Progenitor cell of endocrine pancreas (in vitro differentiated cells): ENCODE measurements at places on chromosomes 6 and 20.
A peak's percentile ranks its signal among the peaks of the same experiment; 100 is the strongest.

GRCh38 chr6:46312654-46313053 is 141.9 kb upstream of the ENPP5 start:
- no peaks in the 10 kb centered on the region for H3K27me3 ChIP-seq
- H3K27ac ChIP-seq, result no peak overlapping the region
- H3K4me1 ChIP-seq, result no peaks in the 10 kb centered on the region
- DNase-seq, result no peak

DNA sequence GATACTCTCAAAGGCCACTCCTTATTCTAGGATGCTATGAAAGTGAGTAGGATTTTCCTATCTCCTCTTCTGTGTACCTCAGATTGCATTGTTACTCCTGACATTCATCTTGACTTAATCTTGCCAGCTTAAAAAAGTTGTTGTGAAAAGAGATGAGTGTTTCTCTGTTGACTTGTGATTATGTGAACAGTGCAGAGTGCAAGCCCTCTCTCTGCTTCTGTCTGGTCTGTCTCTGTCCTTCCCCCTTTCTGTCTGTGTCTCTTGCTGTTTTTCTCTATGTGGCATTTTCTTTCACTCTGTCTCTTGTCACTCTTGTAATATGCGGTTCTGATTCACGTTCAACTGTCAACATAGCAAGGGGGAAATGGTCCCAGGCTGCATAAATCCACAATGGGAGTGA is 306.6 kb downstream of the FARS2 start:
- H3K27ac ChIP-seq, result no peak overlapping the region
- peaks cover 7% of the 10 kb centered on the region for H3K4me1 ChIP-seq
- H3K4me3 ChIP-seq, result no peak overlapping the region
- no peak for DNase-seq

DNA sequence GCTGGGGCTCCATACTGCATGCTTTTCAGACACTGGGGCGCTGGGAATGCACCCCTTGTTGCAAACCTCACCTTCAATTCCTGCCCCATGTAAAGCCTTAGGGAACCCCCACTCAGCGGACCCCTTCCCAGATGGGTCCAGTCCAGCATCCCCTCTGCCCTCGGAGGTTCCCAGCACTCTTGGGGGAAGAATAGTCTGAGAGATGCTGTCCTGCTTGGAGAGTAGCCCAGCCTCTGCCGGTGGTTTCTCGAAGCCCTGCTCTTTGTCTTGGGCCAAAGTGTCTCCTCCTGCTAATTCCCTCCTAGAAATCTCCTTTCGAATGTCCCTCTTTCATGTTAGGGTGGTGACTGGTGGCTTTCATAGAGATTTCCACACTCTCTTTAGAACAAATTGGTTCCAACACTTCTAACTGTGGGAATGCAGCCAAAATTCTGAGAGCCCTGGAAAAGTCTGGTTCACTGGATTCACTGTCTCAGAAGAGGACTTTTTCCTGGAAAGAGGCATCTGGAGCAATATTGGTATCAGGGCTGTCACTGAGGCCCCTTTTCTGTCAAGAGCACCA is 24.9 kb upstream of the SULF2 start:
- DNase-seq, result no peak
- H3K4me3 ChIP-seq, result no peak overlapping the region
- no peak overlapping the region for H3K27ac ChIP-seq
- no peaks in the 10 kb centered on the region for H3K4me1 ChIP-seq
- peaks cover 42% of the 10 kb centered on the region for H3K27me3 ChIP-seq

DNA sequence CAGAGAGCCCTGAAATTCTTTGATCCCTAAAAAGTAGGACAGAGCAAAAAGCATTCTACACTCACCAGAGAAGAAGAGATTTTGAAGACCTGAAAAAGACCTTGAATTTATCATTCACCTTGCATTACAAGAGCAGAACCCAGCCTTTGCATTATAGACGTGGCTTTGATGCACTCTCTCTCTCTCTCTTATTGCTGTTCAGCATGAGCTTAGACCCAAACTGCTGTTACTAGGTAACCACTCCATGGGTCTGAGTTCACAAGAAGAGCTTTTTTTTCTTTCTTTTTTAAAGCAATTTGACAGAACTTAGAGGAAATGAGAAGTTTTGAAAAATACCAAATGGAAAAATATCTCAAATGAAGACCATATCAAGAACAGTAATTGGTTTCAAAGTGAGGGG is 44.4 kb downstream of the COL9A1 start:
- DNase-seq, result no peak
- H3K4me3 ChIP-seq, result no peak overlapping the region
- no peaks in the 10 kb centered on the region for H3K27me3 ChIP-seq
- no peaks in the 10 kb centered on the region for H3K4me1 ChIP-seq

GRCh38 chr6:19896693-19897010 is 59.5 kb downstream of the ID4 start:
- H3K4me3 ChIP-seq, result no peak overlapping the region
- H3K27ac ChIP-seq, result no peak overlapping the region
- no peaks in the 10 kb centered on the region for H3K27me3 ChIP-seq
- H3K36me3 ChIP-seq, result no peaks in the 10 kb centered on the region
- no peak for DNase-seq
- H3K4me1 ChIP-seq, result no peaks in the 10 kb centered on the region

DNA sequence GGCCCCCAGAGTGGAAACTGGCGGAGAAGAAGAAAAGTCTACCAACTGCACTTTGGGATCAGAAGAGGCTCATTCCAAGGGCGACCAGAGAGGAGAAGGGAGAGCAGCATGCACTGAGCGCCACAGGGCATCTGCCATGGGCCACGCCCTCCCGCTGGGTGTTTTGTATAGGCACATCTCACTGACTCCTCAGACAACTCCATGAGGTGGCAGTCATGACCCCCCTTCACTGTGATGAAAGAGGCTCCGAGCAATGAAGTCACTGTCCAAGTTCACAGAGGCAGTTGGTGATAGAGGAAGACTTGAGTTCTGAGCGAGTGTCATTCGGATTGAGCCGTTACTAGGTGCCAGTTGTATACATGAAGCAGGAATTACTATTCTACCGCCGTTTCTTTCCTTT is 15.4 kb downstream of the BPIFB1 start:
- DNase-seq, result no peak
- no peak overlapping the region for H3K4me3 ChIP-seq
- H3K36me3 ChIP-seq, result no peaks in the 10 kb centered on the region
- no peaks in the 10 kb centered on the region for H3K4me1 ChIP-seq
- peaks cover 53% of the 10 kb centered on the region for H3K27me3 ChIP-seq

- H3K27me3 ChIP-seq, result peaks cover 66% of the 10 kb centered on the region
- no peak for DNase-seq
These were observed 20.8 kb downstream of the SLC12A5 start for GRCh38 chr20:46049815-46050214.

- no peak overlapping the region for H3K4me3 ChIP-seq
- peaks cover 9% of the 10 kb centered on the region for H3K36me3 ChIP-seq
- H3K27ac ChIP-seq, result peak overlapping the region; percentile 18
- H3K27me3 ChIP-seq, result no peaks in the 10 kb centered on the region
These were observed 4.9 kb downstream of the PLCG1 start for GRCh38 chr20:41142245-41142644.

GRCh38 chr6:28719275-28719940 is 193.7 kb downstream of the GPX5 start:
- H3K27me3 ChIP-seq, result peaks cover 67% of the 10 kb centered on the region
- H3K4me3 ChIP-seq, result no peak overlapping the region
- H3K27ac ChIP-seq, result no peak overlapping the region
- DNase-seq, result no peak
- H3K4me1 ChIP-seq, result no peaks in the 10 kb centered on the region

DNA sequence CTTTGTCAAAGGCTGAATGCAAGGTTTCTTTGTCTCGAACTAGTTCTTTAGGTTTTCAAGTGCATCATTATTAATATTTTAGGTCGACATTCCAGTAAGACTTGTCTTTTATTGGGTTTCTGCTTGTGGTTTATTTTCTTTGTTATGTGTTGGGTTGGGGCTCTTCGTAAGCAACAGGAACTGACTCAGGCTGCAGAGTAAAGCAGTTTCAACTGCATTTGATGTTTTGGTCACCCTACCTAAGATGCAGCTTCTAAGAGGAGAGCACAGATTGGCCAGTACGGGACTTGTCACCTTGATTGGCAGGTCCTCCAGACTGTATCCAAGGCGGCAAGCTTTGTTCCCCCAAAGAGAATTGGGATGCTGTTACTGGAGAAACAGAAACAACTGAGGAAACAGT is 149.5 kb upstream of the SULF2 start:
- H3K4me3 ChIP-seq, result no peak overlapping the region
- no peaks in the 10 kb centered on the region for H3K4me1 ChIP-seq
- H3K36me3 ChIP-seq, result no peaks in the 10 kb centered on the region
- DNase-seq, result no peak
- no peak overlapping the region for H3K27ac ChIP-seq

DNA sequence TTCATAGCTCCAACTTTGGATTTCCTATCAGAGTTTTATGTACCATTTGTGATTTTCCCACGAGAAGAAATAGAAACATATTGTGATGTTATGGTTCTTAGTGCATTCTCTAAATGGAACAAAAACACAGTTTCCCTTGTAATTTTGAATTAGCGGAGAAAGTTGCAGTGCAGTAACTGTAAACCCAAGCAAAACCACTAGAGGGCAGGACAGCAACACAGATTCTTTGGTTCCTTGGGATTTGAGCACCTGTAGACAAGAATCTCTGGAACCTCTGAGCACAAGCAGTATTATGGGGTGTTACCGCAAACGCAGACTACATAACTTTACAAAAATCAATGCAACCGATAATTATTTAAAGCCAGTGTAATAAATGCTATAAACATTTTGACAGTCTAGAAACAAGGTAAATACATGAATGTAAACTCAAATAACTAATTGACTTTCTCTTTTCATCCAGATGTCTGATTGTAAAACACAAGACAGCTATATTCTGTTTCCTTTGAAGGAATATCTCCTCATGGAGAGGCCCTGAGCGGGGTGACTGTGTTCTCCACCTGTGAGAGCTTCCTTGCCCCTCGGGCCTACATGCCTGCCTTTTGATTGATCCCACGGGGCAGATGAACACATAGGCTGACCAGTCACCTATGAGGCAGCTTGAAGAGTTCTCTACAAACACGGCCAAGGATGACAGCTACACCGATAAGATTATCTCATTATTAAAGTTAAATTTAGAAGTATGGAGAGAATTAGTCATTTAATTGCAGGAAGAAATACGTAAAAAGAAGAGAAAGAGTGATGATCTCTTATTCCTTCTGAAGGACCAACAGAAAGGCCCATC is 67.5 kb upstream of the COL21A1 start:
- H3K4me3 ChIP-seq, result no peak overlapping the region
- H3K36me3 ChIP-seq, result no peaks in the 10 kb centered on the region
- H3K27ac ChIP-seq, result no peak overlapping the region
- no peak for DNase-seq
- peaks cover 3% of the 10 kb centered on the region for H3K4me1 ChIP-seq
- H3K27me3 ChIP-seq, result peaks cover 7% of the 10 kb centered on the region

- no peaks in the 10 kb centered on the region for H3K36me3 ChIP-seq
- peaks cover 7% of the 10 kb centered on the region for H3K4me1 ChIP-seq
- DNase-seq, result peak; percentile 56
- no peaks in the 10 kb centered on the region for H3K27me3 ChIP-seq
- peak overlapping the region; percentile 9 for H3K27ac ChIP-seq
- H3K4me3 ChIP-seq, result no peak overlapping the region
These were observed 65.4 kb upstream of the RIN2 start for GRCh38 chr20:19692685-19693119.

GRCh38 chr20:34624629-34625028 is 52.3 kb downstream of the PIGU start:
- H3K36me3 ChIP-seq, result peaks cover 19% of the 10 kb centered on the region
- no peaks in the 10 kb centered on the region for H3K27me3 ChIP-seq
- H3K4me3 ChIP-seq, result no peak overlapping the region
- DNase-seq, result no peak
- peaks cover 4% of the 10 kb centered on the region for H3K4me1 ChIP-seq

GRCh38 chr20:35000311-35000921 is 44.7 kb downstream of the MYH7B start:
- no peak overlapping the region for H3K4me3 ChIP-seq
- H3K27me3 ChIP-seq, result no peaks in the 10 kb centered on the region
- H3K4me1 ChIP-seq, result no peaks in the 10 kb centered on the region
- H3K27ac ChIP-seq, result no peak overlapping the region

DNA sequence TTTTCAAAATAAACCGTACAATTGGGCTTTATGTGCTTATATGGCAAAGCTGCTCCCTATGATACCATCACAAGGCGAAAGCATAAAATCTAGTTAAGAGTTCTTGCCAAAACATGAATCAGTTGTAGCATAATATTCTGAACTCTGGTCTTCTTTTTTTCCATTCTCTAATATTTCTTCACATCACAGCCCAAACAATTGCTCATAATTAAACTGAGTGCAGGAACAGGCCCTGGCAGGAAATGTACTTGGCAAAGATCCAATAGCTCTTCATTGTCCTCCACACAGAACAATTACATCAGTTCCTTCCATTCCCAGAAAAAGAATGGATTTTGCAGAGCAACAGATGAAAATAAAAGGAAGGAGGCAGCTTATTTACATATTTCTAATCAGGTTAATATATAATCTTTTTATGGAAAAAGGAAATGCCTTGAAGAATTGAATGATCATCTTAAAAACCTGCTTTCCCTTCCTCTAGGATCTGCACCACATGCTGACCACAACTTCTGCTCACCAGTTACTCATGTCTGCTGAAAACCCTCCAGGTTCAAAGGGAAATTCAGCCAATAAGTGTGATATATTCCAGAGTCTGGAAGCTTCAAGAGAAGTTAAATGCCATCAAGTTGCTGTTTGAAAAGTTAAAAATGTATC is 123.3 kb upstream of the COL21A1 start:
- no peak overlapping the region for H3K27ac ChIP-seq
- DNase-seq, result no peak
- peaks cover 31% of the 10 kb centered on the region for H3K4me1 ChIP-seq

DNA sequence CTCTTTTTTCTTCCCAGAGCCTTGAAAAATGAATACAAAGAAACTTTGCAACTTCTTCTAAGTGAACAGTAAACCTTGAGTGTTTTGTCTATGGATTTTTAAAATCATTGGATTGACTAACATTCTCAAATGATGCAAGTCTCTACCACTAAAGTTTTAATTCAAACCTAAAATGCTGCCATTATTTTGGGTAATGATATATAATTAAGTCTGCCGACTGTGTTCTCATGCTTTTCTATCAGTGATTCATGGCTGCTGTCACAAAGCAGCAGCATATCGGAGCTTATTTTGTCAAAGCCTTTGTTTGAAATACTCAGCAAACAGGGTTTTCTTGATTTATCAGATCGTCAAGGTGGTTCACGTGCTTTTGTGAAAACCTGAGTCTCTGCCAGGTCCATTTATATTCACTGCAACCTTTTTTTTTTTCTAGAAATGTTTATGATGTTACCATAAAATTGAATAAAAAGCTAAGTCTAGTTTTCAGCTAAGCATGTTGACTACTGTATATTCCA is 96.3 kb downstream of the GJA1 start:
- no peaks in the 10 kb centered on the region for H3K36me3 ChIP-seq
- H3K4me3 ChIP-seq, result no peak overlapping the region
- no peaks in the 10 kb centered on the region for H3K27me3 ChIP-seq
- DNase-seq, result no peak
- H3K4me1 ChIP-seq, result peaks cover 20% of the 10 kb centered on the region

GRCh38 chr6:128047989-128048388 is 147.1 kb upstream of the THEMIS start:
- H3K27me3 ChIP-seq, result no peaks in the 10 kb centered on the region
- no peak overlapping the region for H3K27ac ChIP-seq
- no peak for DNase-seq
- peaks cover 12% of the 10 kb centered on the region for H3K36me3 ChIP-seq

GRCh38 chr6:150681578-150682395 is 82.1 kb downstream of the PLEKHG1 start:
- DNase-seq, result no peak
- no peaks in the 10 kb centered on the region for H3K27me3 ChIP-seq
- no peak overlapping the region for H3K4me3 ChIP-seq
- peaks cover 2% of the 10 kb centered on the region for H3K4me1 ChIP-seq
- peaks cover 8% of the 10 kb centered on the region for H3K36me3 ChIP-seq
